ENCODE measurements at places on chromosomes 6 and 20. TPM values are rescaled to one million over a fixed set of nuclear protein-coding genes. Genes with fewer than 3 reads are reported as not detected.

DAAM2 gene
- 19.8 TPM for total RNA-seq

ZBP1 gene
- 3.7 TPM for total RNA-seq

HRH3 gene
- total RNA-seq = not detected

DNA sequence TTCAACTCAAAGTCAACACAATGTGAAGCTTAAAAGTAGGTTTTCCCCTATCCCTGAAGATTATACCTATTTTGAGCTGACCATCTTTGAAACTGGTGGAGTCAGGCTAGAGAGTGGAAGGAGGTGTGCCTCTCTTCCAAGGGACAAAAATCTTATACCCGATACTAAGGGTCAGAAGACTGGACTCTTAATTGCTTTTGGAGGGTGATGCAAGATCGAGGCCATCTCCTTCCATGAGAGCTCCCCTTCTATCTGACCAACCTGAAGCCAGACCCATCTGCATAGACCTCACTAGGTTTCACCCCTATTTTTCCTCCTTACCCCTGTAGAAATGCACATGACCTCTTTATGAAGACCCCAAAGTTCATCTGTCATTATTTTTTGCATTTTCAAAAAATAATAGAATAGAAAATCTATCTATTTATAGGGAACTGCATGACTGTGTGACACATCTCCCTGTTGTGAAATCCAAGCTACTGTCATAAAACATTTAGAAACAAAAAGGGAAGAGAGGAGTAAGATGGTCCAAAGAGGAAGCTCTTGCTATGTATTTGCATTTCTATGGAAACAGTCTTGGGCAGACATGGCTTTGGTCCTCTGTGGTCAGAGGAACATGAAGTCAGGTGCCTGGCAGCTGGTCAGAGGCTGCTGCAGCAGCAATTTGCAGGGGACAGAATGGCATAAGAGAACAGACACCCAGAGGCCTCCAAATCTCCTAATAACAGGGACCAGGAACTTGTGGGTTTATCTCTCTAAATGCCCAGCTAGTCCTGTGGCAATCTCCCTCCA, 349.2 kb downstream of the MAFB start:
- H3K36me3 ChIP-seq = no peaks in the 10 kb centered on the region
- no peak overlapping the region for H3K4me3 ChIP-seq
- H3K27me3 ChIP-seq = no peaks in the 10 kb centered on the region
- no peaks in the 10 kb centered on the region for H3K4me1 ChIP-seq
- no peak overlapping the region for H3K27ac ChIP-seq

DNA sequence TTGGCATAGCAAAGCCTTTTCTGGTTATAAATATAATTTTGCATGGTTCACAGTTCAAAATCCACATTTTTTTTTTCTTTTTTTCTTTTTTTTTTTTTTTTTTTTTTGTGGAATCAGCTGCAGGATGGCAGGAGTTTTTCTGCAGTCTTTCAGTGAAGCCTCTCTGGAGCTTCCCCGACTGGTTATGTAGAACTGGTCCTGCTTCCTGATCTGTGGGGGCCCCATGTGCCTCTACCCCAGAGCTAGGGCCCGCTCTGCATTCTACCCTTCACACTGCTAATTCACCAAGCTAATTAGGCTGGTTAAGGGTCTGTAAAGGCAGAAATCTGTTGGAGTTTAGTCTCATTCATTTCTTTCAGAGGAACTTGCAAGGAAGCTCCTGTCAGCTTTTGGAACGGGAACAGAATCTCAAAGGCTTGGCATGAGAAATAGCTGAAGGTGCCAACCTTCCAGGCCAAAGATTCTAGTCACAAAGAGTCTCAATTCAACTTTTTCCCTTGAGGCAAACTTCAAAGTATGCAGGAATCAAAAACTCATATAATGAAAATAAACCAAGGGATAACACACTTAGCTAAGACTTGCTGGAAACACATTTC, 45.5 kb downstream of the HMGN3 start:
- no peaks in the 10 kb centered on the region for H3K4me1 ChIP-seq
- no peaks in the 10 kb centered on the region for H3K27me3 ChIP-seq
- no peak for DNase-seq
- H3K36me3 ChIP-seq = no peaks in the 10 kb centered on the region
- H3K27ac ChIP-seq = no peak overlapping the region

DNA sequence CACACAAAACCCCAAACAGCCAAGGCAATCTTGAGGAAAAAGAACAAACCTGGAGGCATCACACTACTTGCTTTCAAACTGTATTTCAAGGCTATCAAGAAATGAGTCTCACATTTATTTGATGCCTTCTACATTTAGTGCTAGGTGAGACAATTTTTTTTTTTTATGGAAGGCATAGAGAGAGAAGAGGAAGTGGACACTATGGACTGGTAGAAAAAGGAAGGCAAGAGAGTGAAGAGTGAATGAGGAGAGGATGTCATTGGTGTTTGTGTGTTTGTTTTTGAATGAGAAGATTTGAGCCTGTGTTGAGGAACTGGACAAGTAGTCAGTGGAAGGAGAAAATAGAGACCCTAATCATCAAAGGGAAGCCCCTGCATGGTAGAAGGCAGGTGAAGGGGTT, 182.0 kb upstream of the JAG1 start:
- H3K4me3 ChIP-seq = no peak overlapping the region
- no peaks in the 10 kb centered on the region for H3K4me1 ChIP-seq
- H3K27ac ChIP-seq = no peak overlapping the region
- DNase-seq = no peak

DNA sequence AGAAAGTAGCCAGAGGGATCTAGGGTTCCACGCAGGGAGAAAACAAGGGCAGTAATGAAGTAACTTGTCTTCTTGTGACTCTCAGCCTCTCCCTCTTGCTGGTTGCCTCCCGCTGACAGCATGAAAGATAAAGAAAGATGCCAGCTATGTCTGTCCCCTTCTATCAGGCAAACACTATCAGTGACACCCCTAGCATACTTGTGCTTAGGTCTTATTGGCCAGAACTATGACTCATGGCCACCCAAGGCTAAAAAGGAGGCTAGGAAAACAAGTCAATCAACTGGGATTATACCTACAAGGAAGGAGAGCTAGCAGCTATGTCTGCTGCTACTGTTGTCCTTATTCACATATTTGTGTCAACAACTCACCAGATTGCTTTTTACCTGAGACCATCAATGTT, 206.8 kb upstream of the SOX4 start:
- H3K4me3 ChIP-seq = no peak overlapping the region
- no peaks in the 10 kb centered on the region for H3K36me3 ChIP-seq
- no peaks in the 10 kb centered on the region for H3K4me1 ChIP-seq
- H3K27me3 ChIP-seq = no peaks in the 10 kb centered on the region

- H3K36me3 ChIP-seq = no peaks in the 10 kb centered on the region
- no peak overlapping the region for H3K4me3 ChIP-seq
- no peaks in the 10 kb centered on the region for H3K27me3 ChIP-seq
Measured at GRCh38 chr6:48032151-48032550, 78.8 kb downstream of the PTCHD4 start.

DNA sequence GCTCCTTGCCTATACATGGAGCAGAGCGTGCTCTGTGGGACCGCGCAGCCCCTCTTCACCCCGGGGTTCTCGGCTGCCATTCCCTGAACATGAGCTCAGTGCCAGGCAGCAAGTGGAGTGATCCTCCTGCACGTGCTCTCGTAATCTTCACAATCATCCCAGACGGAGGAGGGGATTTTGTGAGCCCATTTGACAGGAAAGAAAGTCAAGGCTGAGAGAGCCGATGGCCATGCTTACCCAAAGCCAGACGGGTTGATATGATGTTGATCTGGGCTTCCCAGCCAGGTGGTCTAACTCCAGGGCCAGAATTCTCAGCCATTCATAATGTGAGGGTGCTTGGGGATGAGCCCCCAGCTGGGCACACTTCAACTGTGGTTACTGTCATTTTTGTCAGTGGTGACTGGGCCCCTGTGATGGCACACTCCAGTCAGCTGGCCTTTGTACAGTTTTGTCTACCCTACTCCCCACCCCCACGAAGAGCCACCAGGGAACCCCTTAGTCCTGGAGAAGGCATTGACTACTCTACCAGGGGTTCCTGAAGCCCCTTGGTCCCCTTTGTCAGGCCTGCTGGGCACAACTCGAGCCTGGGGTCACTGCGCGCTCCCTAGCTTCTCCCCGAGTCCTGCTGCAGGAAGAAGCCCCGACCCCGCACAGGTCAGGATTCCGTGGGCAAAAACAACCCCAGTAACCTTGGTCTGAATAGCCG, 1.5 kb downstream of the APCDD1L start:
- no peak for DNase-seq
- H3K4me1 ChIP-seq = no peaks in the 10 kb centered on the region
- peak overlapping the region; percentile 37 for H3K4me3 ChIP-seq
- no peaks in the 10 kb centered on the region for H3K36me3 ChIP-seq

DNA sequence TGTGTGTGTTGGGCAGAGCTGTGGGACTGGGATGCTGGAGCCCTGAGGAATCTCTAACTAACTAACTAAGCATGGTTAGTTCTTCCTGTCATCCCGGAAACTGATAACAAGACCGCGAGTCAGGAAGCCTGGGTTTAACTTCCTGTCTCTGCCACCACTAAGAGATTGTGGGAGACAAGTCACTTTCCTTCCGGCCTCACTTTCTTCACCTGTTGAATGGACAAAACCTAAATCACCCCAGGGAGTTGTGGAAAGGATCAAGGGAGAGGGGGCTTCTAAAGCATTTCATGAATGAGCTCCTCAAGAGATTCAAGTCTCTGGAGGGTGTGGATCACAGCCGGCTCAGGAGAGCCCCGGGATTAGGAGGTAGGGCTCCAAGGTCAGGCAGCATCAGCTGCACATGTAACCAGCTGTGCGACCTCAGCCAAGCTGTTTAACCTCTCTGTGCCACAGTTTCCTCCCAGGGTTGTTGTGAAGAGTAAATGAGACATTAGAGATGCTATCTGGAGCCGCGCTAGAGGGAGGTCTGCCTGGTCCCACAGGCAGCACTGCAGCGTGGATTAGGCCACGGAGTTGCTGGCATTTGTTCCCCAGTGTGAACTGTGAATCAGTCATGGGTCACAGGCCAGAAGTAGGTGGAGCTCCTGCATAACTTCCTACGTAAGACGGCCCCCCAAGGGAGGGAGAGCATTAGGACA, 105.1 kb downstream of the TOX2 start:
- no peak overlapping the region for H3K4me3 ChIP-seq
- H3K27me3 ChIP-seq = no peaks in the 10 kb centered on the region
- H3K27ac ChIP-seq = no peak overlapping the region
- no peaks in the 10 kb centered on the region for H3K36me3 ChIP-seq
- no peak for DNase-seq

GRCh38 chr6:2542858-2543218, 207.9 kb downstream of the MYLK4 start:
- no peaks in the 10 kb centered on the region for H3K36me3 ChIP-seq
- DNase-seq = no peak
- H3K4me1 ChIP-seq = no peaks in the 10 kb centered on the region
- no peak overlapping the region for H3K4me3 ChIP-seq
- H3K27ac ChIP-seq = no peak overlapping the region

GRCh38 chr6:106101466-106101865, 15.3 kb downstream of the PRDM1 start:
- H3K27ac ChIP-seq = no peak overlapping the region
- H3K27me3 ChIP-seq = no peaks in the 10 kb centered on the region
- H3K4me1 ChIP-seq = no peaks in the 10 kb centered on the region
- H3K36me3 ChIP-seq = no peaks in the 10 kb centered on the region
- no peak for DNase-seq

- H3K4me1 ChIP-seq = no peaks in the 10 kb centered on the region
- H3K4me3 ChIP-seq = no peak overlapping the region
- no peaks in the 10 kb centered on the region for H3K36me3 ChIP-seq
- no peak for DNase-seq
- no peaks in the 10 kb centered on the region for H3K27me3 ChIP-seq
- H3K27ac ChIP-seq = no peak overlapping the region
Measured at GRCh38 chr6:44508646-44509045, 121.1 kb downstream of the CDC5L start.

- peak overlapping the region; percentile 48 for H3K27ac ChIP-seq
- H3K4me3 ChIP-seq = no peak overlapping the region
- peak; percentile 84 for DNase-seq
- H3K4me1 ChIP-seq = peaks cover 3% of the 10 kb centered on the region
- H3K36me3 ChIP-seq = no peaks in the 10 kb centered on the region
Measured at GRCh38 chr20:57628047-57628961, 8.1 kb upstream of the ZBP1 start.

DNA sequence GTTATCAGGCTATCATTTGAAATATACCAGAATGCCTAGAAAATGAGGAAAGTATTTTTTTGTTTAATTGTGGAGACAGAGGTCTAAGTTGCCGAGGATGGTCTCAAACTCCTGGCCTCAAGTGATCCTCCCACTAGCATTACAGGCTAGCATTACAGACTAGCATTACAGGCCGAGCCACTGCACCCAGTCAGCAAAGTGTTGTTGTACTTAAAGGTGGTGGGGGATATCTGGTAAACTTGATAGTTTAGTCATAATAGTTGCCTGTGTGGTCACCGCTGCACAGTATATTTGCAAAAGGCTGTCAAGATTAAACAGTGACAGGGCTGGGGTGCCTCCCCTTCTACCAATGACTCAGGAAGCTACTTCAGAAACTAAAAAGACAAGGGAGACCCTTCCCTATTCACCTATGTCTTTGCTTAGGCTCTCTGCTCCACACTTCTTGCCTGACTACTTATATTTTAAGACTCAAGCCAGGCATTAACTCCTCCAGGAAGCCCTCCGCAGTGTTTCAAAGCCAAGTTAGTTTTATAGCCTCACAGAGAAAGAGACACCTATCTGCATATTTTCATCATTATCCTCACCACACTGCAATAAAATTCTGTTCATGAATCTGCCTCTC, 3.1 kb upstream of the AKIRIN2 start:
- H3K4me3 ChIP-seq = no peak overlapping the region
- H3K4me1 ChIP-seq = no peaks in the 10 kb centered on the region
- H3K27me3 ChIP-seq = no peaks in the 10 kb centered on the region
- no peak for DNase-seq
- no peaks in the 10 kb centered on the region for H3K36me3 ChIP-seq

Data from kidney (tissue), 22 donors.